T1000 (cell line): ENCODE measurements at places on chromosomes 7 and 10.

DNA sequence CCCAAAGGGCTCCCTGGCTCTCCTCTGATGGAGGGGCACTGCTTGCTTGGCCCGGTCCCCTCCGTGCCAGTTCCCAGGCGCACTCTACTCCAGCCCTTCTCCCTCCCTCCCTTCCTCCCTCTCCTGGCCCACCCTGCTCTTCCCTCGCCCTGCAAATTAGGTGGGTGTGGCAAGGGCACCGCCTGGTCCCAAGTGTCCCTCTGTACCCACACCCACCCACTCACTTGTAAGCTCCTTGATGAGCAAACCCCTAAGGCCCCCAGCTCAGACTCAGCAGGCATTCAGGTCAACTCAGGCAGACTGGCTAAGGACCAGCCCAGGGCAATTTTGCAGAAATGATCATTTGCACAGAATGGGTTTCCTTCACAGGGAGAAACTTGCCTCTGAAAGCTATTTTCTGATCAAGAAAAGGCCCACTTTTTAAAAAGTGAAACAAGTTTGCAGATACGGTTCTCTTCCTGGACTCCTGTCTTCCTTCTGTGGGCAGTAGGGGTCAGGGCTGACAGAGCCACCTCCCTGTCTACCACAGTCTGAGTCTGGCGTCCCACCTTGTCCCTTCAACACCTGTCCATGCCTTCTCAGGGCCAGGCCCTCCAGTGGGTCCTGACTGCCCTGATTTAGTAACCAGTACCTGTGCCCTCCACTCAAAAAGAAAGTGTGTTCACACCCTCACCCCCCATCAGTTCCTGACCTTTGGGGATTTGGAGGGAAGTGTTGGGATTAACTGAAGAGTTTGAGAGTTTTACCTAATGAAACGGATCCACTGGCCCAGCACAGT, 28.3 kb downstream of the C10orf71 start:
- no peak for DNase-seq

DNA sequence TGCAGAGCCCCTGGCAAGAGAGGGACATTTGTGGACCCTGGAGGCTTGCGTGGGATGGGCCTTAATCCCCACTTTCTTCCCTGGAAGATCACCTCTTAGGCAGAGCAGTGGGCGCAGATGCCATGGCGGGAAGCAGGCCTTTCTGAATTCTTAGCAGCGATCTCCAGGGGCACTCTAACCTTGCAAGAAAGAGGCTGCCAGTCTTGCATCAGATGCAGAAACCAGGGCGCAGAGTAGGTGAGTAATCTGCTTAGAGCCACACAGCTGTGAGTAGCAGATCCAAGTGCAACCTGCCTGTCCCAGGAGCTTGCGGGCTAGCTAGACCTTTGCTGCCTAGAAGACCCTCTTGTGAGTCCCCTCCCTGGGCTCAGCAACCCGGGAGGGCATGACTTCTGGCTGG, 40.0 kb downstream of the KCTD7 start:
- no peak for DNase-seq

GRCh38 chr7:141737118-141737835, 881 bp upstream of the SSBP1 start:
- DNase-seq, result no peak

DNA sequence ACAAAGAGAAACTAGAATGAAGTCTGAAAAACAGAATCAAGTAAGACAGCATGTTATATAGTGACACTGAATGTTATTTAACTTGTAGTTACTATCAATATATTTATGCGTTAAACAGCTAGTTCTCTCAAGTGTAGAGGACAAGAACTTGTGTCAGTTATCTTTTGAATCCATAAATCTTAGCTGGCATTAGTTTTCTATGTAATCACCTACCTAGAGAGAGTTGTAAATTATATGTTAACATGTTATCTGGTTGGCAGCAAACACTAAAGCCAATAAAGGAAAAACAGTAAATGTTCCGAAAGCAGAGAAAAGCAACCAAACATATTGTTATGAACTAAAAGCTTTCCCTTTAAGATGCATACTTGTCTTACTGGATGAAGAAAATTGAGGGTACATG, 36.8 kb downstream of the SLC18A2 start:
- no peak for DNase-seq

- DNase-seq, result no peak
Measured at GRCh38 chr10:129279446-129280154, 187.4 kb upstream of the MGMT start.

GRCh38 chr10:132233501-132234085, 46.8 kb downstream of the DPYSL4 start:
- DNase-seq, result no peak
